ENCODE measurements at places on chromosomes 16 and 17.

- no peak for DNase-seq
Measured at GRCh38 chr17:80284631-80285030, 24.0 kb downstream of the RNF213 start.

GRCh38 chr17:34793231-34793908 lies 167.9 kb downstream of the CCT6B start:
- DNase-seq, result no peak

DNA sequence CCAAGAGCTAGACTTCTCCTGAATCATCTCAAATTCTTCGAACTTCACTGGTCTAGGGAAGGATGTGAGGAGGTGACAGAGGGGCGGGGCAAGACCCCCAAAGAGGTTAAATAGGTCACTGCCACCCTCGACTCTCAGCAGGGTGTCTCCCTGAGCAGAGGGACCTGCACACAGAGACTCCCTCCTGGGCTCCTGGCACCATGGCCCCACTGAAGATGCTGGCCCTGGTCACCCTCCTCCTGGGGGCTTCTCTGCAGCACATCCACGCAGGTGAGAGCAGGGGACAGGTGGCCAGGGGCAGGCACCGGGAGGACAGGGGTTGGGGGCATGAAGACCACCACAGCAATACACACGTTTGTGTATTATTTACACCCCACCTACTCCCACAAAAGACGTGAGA lies 9.2 kb downstream of the CCL17 start:
- no peak for DNase-seq

GRCh38 chr17:30291543-30292285 lies at the start of gene BLMH:
TSS of gene BLMH (minus strand) at chr17:30291944. CDS start at chr17:30291819, 125 bp downstream.
- DNase-seq, result peak; percentile 86

GRCh38 chr17:76365256-76365903 lies 11.7 kb upstream of the PRPSAP1 start:
- no peak for DNase-seq

DNA sequence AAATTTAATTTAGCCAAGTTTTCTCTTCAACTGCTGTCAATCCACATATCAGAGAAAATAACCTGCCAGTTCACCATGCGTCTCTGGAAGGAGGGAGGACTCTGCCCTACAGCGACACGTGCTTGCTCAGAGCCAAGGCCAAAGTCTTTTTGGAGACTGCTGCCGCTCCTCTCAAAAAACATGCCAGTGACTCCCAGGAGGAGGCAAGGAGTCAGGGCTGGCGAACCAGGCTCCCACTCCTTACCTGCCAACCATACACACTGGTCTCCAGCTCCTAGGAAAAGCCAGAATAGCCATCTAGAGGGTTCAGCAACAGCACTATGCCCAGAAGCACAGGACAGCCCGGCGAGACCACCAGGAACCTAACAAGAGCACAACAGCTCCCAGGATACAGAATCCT lies 73.0 kb downstream of the ANKRD11 start:
- no peak for DNase-seq

- DNase-seq, result no peak
Measured at GRCh38 chr17:27755706-27756466, 44.4 kb downstream of the NOS2 start.

DNA sequence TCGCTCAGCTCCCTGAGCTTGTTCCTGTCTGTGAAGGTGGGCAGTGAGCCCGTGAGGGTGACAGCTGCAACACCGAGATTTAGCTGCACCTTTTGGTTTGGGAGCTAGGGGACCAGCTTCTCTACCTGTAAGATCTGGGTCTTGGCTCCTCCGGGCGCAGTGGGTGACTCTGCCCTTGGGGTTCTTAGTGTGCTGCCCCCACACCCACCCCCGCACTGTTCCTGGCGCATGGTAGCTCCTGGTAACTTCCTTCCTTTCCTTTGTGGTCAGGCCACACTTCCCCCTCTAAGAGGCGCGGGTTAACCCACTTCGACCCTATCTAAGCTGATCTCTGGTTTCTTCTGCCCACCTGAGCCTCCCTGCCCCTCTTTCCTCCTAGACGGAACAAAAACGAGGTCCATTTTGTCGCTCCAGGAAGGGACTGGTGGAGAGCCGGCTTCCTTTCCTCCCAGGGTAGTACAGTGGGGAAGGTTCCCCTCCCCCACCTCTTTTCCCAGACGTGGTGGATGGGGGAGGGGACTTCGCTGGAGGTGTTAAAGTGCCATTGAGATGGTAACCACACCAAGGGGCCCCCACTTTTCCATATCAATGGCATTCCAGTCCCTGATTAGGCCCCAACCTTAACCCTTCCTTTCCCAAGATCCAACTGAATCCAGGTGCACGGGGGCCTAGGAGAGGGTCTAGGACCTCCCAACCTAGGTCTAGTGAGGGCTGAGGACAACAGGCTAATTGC lies 4.6 kb upstream of the CLDN9 start:
- DNase-seq, result no peak

DNA sequence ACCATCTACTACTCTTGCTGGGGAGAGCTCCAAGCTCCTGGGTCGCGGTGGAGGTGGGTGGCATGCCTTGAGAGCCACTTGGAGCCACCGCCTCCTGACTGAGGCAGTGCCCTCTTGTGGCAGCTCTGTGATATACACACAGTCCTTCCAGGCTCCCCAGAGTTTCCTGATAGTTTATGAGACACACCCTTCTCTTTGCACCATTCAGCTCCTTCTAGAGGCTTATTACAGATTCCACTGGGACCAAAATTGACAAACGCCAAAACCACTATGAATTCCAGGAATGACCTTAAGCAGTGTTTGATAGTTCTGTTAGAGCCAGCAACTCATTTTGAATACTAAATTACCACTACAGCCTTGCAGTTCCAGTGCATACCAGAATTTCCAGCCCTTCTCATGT lies 170.1 kb upstream of the CDH13 start:
- DNase-seq, result peak; percentile 51

DNA sequence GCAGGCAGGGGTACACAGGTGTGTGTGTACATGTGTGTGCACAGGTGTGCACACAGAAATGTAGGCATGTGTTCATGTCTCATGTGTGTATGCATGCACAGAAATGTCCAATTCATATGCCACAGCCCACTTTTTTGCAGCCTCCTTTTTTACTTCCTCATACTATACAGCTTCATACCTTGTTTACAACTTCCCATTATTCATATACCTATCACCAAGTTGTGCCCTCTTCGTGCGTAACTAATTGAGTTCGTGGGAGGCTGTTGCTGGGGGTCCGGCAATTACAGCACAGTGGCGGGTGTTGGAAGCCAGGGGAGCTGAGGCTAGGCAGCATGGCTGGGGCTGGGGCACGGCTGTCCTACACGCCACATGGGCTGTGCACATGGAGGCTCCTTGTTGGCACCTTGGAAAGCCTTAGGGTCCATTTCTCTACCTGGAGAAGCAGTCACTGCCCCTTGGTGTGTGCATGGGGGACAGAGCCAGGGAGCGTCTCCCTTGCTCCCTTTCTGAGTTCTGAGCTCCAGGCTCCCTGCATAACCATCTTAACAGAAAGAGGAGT lies 266.7 kb downstream of the ENGASE start:
- DNase-seq, result no peak

GRCh38 chr16:87690911-87691685 lies 74.7 kb downstream of the KLHDC4 start:
- DNase-seq, result no peak

- peak; percentile 22 for DNase-seq
Measured at GRCh38 chr17:60224064-60224463, 74.3 kb downstream of the CA4 start.

DNA sequence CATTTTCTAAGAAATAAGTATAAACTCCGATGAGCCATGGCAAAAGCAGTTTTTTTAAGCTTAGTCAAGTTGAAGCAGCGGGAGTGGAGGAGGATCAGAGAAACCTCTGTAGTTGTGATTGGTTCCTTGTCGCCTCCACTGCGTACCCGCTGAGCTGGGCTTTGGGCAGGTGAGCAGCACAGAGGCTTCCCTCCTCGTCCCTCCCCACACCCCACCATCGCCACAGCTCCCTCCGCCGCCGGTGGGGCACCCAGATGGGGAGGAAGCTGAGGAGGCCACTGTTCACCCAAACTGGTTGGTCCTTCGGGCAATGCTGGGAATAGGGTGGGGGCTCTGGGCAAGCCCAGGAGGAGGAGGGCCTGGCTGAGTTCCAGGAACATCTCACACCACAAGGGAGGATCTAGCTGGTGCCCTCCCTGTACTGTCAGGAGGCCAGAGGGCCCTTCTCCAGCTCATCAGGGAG lies 5.2 kb upstream of the MRPL38 start:
- DNase-seq, result no peak

- no peak for DNase-seq
Measured at GRCh38 chr16:11759163-11759834, 16.6 kb upstream of the TXNDC11 start.

GRCh38 chr16:23342083-23342640 lies 40.1 kb downstream of the SCNN1B start:
- no peak for DNase-seq

DNA sequence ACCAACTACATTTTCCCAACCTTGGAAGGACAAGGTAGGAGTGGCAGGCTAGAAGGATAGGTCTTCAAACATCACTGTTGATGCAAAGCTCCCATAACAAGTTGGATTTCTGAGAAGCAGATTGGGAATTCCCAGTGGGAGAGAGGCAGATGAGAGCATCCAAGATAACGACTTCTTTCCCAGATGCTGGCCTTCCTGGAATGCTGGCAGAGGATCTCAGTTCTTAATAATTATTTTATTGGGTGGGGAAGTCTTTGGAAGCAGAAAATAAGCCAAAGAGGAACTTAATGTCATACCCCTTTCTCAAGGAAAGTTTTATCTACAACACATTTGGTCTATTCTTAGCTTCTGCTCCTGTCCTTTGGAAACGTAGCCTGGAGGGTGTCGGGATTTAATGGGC lies 64.5 kb downstream of the MPRIP start:
- DNase-seq, result peak; percentile 30

DNA sequence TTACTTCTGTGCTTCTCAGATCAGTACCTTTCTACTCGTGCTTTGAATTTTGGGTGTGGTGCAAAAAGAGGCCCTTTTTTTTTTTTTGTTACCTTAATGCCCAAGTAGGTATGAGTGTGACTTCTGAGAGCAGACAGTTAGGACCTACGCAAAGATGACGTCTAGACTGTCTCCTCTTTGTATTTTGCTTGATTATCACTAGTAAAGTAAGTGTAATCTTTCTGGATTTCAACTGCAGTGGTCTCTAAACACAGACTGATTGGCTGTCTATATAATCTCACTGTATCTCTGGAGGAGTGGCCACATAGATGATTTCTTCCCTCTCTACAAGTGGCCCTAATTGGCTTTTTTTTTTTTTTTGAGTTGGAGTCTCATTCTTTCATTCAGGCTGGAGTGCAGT lies 11.5 kb upstream of the CDK5R1 start:
- DNase-seq, result no peak

- DNase-seq, result no peak
Measured at GRCh38 chr16:84294531-84295142, at the start of gene WFDC1. TSS of gene WFDC1 (plus strand) at chr16:84294878. CDS start at chr16:84294972, 94 bp downstream.

DNA sequence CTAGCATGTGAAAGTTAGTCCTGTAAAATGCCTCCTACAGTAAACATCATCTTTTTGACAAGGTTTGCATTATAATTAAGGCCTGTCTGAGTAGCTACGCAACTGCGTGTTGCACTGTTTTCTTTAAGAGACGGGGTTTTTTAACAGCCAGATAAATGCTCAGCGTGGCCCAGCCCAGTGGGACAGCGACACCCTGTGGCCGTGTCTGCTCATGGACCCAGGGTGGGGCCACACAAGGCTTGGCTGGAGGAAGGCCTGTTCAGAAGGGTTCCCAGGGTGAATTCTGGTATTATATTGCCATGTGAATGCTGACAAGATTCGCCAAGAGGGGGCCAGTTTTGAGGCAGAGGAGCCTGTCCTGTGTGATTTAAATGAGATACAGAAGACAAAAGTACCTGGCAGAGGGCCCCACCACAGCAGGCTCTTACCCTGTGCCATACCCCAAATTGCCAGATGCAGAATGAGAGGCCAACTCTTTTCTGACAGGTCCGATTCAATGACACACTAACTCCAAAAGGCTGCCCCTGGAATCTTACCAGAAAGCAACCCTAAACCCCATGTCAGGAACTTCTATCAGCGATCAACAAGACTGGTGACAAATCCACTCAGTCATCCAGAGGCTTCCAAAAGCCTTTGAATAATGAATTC lies 65.9 kb upstream of the IRX6 start:
- DNase-seq, result peak; percentile 64

- no peak for DNase-seq
Measured at GRCh38 chr16:3152991-3153368, 18.2 kb downstream of the ZNF213 start.

DNA sequence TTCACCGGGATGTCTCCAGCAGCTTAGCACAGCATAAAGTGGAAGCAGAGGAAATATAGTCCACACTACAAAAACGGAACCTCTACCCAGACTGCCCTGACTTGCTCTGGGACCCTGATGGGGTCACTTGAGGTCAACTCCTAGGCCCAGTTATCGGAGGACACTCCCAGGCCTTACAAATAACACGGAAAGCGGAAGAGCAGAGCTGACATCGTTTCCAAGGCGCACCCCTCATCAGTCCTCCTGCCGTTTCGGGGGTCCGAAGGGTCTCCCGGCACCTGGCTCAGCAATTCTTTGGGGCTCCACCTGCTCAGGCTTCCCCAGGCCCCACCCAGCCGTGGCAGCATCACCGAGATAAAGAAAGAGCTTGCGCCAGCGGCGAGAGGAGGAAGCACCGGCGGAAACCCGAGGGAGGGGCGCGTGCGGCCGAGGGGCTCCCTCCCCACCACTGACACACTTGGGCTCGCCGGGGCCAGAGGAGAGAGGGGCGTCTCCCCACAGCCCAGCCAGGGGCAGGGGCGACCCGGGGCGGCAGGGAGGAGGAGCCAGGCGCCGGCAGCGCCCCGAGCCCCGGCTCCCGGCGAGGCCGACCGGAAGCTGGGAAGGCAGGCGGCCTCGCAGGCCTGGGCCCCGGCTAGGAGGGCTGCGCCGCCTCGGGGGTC lies 727 bp downstream of the CORO7 start:
- DNase-seq, result no peak

- no peak for DNase-seq
Measured at GRCh38 chr16:83482545-83483162, 325.1 kb upstream of the HSBP1 start.

DNA sequence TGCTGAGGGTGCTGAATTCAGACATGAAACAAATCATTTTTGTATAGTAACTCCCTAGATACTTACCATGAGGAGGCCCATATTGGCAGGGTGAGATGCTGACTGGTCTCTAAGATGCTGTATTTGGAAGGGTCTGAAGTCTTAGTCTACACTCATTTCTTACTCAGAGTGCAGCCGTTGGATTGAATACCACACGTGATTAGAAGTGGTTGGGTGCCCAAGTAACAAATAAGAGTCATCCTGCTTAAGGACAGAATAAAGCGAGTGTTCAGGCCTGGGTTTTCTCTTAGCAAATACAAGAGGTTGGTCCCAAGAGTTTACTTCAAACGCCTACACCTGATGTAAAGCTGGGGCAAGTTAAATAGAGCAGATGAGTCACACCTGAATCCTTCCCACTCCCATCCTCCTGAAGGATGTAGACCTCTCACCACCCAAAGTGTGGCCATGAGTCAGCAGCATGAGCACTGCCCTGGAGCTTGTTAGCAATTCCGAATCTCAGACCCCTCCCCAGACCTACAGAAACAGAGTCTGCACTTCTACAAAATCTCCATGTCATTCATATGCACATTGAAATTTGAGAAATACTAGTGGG lies 284.6 kb upstream of the CDH5 start:
- DNase-seq, result peak; percentile 93
